ENCODE measurements at places on chromosomes 1 and 21. TPM values are rescaled to one million over a fixed set of nuclear protein-coding genes. Genes with fewer than 3 reads are reported as not detected.

ADGRL2 gene
- total RNA-seq = 40.5 TPM

- no peak for ATAC-seq
Measured at GRCh38 chr1:5394111-5394510, 598.1 kb downstream of the NPHP4 start.

DNA sequence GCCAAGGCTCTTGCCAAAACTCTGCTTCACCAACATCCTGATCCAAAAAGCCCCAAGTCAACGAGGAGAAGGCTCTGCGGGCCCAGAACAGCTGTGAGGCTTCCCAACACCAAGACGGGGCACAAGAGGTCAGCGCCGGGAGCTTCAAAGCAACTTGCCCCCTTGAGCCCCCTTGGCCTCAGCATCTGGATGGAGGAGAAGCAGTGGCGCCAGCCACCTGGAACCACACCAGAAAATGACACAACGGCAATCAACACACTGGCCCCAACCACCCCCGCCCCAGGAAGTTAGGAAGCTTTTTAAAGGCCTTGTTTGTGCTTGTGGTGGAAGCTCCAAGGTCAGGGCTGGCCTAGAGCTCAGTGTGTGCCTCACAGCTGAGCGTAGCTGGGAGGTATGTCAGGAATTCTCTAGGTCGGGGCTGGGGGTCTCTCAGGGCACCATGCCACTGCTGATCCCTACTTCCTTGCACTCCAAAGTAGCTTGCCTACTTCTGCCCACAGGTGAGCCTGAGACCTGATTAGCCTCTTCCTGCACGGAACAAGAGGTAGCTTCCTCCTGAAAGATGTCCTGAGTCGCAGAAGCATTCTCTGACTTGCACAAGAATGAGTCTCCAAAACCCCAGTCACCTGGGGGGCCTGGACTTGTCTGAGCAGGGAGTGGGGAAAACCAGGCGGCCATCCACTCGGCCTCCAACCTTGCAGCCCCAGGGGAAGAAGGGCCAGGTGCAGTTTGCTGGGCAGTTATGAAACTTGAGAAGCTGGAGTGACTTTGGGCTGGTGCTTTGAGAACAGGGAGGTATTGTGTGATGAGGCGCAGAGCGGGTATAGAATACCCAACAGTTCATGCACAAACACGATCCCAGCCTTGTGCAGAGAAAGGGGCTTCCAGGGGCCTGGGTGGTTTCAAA, 9.7 kb upstream of the SRP9 start:
- no peak for ATAC-seq

- no peak for ATAC-seq
Measured at GRCh38 chr1:67194209-67194863, 28.1 kb downstream of the IL23R start.

Data from esophagus mucosa (tissue), 1 donor.